Ureter (tissue), 1 donor: ENCODE measurements at places on chromosomes 11 and 22. TPM values are rescaled to one million over a fixed set of nuclear protein-coding genes. Genes with fewer than 3 reads are reported as not detected.

The OR5P2 gene
- total RNA-seq, result 5.6 TPM

The TP53I11 gene
- total RNA-seq, result 67.7 TPM

The TRIM49 gene
- not detected for total RNA-seq

The LIF gene
- total RNA-seq, result 2.1 TPM

The CRYBB3 gene
- not detected for total RNA-seq

The KREMEN1 gene
- 16.5 TPM for total RNA-seq

The PANX2 gene
- total RNA-seq, result 1.9 TPM

The OPCML gene
- total RNA-seq, result 0.10 TPM

The INS gene
- not detected for total RNA-seq

The CRYBA4 gene
- 1.1 TPM for total RNA-seq

The LRP4 gene
- total RNA-seq, result 8.6 TPM

The BTBD18 gene
- not detected for total RNA-seq

The PARVA gene
- total RNA-seq, result 101 TPM
